Jurkat, Clone E6-1 (cell line): ENCODE measurements at places on chromosomes 2 and 18.

- DNase-seq, result peak; percentile 4
Measured at GRCh38 chr18:13982126-13982525, 66.8 kb upstream of the MC2R start.

- DNase-seq, result no peak
Measured at GRCh38 chr2:102768892-102769291, 7.1 kb downstream of the TMEM182 start.

DNA sequence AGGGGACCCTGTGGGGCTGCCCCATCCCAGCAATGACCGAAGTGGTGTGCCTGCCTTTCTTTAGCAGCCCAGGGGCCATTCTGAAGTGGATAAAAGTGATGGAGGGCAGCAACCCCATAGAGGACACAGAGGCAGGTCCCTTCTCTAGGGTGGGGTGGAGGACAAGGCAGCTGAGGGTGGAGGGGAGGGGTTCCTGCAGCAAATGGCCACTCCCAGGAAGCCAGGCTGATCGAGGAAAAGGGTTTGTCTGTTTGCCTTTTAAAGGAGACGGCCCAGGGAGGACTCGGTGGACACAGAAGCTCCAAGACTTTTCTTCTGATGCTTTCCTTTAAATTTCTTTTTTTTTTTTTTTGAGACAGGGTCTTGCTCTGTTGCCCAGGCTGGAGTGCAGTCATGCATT, 272.8 kb downstream of the TWIST2 start:
- DNase-seq, result no peak

DNA sequence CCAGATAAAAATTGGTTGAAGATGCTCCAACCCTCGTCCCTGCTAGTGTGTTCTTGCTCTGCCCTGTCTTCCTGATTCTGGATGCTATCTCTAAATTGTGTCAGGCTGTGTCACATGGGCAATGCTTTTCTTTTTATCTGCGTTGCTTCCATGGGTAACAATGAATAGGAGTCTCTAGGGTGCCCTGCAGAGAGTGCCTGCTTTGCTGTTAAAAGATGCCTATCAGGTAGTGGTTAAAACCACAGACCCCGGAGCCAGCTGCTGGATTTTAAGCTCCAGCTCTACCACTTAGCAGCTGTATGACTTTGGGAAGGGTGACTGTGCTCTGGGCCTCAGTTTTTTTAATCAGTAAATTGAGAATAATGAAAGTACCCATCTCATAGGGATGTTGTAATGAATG, 340.3 kb downstream of the PLCL1 start:
- peak; percentile 98 for DNase-seq

GRCh38 chr18:54109131-54109683, 115.3 kb downstream of the MBD2 start:
- no peak for DNase-seq

- DNase-seq, result no peak
Measured at GRCh38 chr18:13893418-13893760, 21.9 kb downstream of the MC2R start.

GRCh38 chr2:24438106-24438505, 52.9 kb upstream of the NCOA1 start:
- no peak for DNase-seq

- DNase-seq, result no peak
Measured at GRCh38 chr2:186595219-186595618, 5.4 kb downstream of the ITGAV start.
